Lung (tissue), 17 donors: ENCODE measurements at places on chromosomes 5 and 9. TPM values are rescaled to one million over a fixed set of nuclear protein-coding genes. Genes with fewer than 3 reads are reported as not detected.

DNA sequence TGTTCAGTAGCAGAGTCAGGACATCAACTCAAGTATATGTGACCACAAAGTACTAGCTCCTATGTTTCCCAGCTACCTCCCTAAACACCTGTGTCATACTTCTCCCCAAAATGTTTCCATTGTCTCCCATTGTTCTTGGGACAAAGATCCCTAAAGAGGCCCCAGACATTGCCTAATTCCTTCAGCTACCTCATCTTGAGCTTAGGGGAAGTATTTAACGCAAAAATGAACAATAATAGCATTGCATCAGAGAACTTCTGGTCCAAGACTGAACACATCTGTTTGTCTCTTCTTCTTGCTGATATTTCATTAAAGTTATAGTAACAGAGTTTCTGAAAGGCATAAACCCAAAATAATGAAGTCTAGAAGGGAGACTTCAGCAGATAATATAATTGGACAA, 430.8 kb downstream of the MTRR start:
- peak; percentile 74 for DNase-seq
- no peaks in the 10 kb centered on the region for H3K36me3 ChIP-seq
- no peaks in the 10 kb centered on the region for H3K27me3 ChIP-seq
- H3K4me1 ChIP-seq: no peaks in the 10 kb centered on the region
- no peak overlapping the region for H3K27ac ChIP-seq

- DNase-seq: peak; percentile 88
- H3K36me3 ChIP-seq: no peaks in the 10 kb centered on the region
- no peak overlapping the region for H3K27ac ChIP-seq
- H3K4me1 ChIP-seq: no peaks in the 10 kb centered on the region
- H3K27me3 ChIP-seq: no peaks in the 10 kb centered on the region
Observed at GRCh38 chr5:4847766-4848165, 292.4 kb upstream of the ADAMTS16 start.

DNA sequence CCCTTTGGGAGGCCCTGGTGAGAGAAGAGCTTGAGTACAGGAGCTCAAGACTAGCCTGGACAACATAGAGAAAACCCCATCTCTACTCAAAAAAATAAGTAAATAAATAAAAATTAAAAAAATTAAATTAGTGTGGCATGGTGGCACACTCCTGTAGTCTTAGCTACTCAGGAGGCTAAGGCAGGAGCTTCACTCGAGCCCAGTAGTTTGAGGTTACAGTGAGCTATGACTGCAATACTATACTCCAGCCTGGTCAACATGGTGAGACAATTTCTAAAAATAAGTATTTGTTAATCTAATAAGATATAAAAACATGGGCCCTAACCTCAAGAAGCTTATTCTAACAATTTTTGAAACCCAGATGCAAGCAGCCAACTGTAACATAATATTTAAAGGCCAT, 7.6 kb downstream of the RNF38 start:
- H3K4me1 ChIP-seq: peaks cover 18% of the 10 kb centered on the region
- DNase-seq: no peak
- H3K27me3 ChIP-seq: no peaks in the 10 kb centered on the region
- H3K36me3 ChIP-seq: no peaks in the 10 kb centered on the region

GRCh38 chr5:38622723-38623129, 66.3 kb upstream of the LIFR start:
- no peak overlapping the region for H3K4me3 ChIP-seq
- no peaks in the 10 kb centered on the region for H3K4me1 ChIP-seq
- H3K27me3 ChIP-seq: no peaks in the 10 kb centered on the region
- no peak overlapping the region for H3K27ac ChIP-seq

DNA sequence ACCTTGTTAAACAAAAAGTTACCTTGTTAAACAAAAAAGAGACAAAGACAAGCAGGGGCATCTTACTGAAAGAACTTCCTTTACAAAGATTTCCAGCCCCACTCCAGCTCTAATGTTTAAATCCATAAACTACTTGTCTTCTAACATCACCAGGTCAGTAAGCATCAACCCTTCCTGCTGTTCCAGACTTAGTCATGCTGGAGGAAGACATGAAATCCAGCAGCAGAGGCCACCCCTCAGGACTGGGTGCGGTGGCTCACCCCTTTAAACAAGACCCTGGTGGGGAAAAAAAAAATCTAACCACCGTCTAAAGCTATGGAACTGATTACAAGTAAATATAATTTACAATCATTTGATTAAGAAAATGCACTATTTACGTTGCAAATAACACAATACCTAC, 9.1 kb downstream of the PDCL start:
- peak; percentile 22 for DNase-seq
- H3K27ac ChIP-seq: peak overlapping the region; percentile 72
- peaks cover 20% of the 10 kb centered on the region for H3K36me3 ChIP-seq
- no peaks in the 10 kb centered on the region for H3K27me3 ChIP-seq
- peaks cover 7% of the 10 kb centered on the region for H3K4me1 ChIP-seq
- no peak overlapping the region for H3K4me3 ChIP-seq

Gene UBE2QL1
- total RNA-seq: 0.09 TPM

Gene DBH
- 0.48 TPM for total RNA-seq

Gene PCDHB9
- total RNA-seq: 3.1 TPM

Gene RANBP3L
- total RNA-seq: 1.1 TPM
